ENCODE measurements at places on chromosomes 12 and 14.

- no peak for DNase-seq
Observed at GRCh38 chr12:131441060-131441396, 269.9 kb upstream of the SFSWAP start.

DNA sequence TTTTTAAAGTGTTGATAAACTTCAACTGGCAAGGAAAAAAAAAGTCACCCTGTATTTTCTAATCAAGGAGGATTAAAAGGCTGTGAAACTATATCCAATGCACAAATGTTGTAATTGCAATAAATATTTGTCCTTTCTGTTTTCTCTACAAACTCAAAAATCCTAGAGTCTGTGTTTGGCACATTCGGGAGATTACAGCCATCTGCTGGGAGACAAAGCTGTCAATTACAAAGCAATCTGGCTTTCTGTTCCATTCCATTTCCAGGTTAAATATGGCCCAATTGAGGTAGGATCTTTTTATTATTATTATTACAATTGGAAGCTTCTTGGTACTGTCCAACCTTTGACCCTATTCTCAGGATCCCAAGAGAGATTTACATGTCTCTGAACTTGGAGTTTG lies 295.9 kb downstream of the DIO2 start:
- no peak for DNase-seq

- DNase-seq = no peak
Observed at GRCh38 chr12:96104566-96104965, 69.2 kb upstream of the LTA4H start.

- DNase-seq = no peak
Observed at GRCh38 chr12:106645465-106646330, 62.9 kb downstream of the RFX4 start.

DNA sequence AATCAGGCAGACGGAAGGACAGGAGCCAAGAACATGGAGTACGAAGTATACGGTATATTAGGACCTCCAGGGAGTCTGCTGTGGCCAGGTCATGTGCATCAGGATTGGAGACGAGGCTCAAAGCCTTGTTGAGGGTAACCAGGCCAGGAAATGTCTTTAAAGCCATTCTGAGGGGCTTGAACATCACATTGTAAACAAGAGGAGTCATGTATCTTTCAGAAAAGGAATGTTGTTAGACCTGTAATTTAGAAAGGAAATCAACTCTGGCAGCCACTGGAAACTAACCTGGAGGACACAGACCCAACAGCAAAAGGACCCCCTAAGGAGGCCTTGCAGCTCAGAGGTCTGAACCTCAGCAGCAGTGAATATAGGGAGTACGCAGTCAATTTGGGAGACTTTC lies 7.5 kb downstream of the MAP3K9 start:
- no peak for DNase-seq

GRCh38 chr12:40253936-40254335 lies 29.1 kb downstream of the LRRK2 start:
- peak; percentile 72 for DNase-seq

DNA sequence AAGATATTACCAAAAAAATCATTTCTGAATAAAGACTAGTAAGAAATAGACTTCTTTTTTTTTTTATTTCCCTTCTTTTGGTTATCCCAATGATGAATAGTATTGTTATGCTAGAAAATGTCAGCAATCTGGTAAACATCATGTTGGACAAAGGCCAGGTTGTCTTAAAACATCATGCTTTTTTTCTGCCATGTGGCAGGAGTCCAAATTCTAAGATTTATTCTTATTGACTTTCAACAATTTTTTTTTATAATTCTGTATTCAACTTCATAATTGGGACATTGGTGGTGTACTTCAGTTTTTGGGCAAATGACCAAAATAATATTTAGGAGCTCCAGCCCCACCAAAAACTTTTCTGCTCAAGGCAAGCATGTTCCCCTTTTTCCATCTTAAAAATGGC lies 10.5 kb downstream of the DCN start:
- DNase-seq = no peak

DNA sequence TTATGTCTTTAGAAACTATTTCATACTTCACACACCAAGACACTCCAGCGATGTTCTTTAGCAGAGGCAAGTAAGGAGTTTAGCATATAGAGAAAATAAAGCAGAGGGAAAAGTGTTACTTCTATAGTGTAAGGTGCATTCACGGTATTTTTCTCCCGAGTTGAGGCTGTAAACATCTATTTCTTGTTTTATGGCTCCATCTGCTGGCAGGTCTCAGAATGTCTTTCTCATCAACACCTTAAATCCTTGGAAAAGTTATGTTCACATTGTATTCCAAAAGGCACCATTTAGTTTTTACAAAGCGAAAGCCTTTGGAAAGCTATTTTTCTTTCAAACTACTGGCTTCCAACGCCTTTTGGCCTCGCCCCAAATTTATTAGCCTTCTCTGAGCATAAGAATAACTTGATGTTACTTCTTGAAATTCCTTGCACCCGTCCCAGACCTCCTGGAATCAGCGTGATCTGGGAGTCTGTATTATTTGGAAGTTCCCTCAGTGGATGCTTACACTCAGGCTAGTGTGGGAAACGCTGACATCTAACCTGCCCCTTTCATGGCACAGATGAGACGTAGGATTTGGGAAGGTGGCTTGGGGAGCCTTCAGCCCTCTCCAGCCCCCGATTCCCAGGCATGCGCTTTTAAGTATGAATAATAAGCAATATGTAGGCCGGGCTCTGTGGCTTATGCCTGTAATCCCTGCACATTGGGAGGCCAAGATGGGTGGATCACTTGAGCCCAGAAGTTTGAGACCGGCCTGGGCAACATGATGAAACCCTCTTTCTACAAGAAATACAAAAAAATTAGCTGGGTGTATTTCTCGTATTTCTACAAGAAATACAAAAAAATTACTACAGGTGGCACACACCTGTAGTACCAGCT lies 1.9 kb upstream of the PIWIL1 start:
- DNase-seq = peak; percentile 16

DNA sequence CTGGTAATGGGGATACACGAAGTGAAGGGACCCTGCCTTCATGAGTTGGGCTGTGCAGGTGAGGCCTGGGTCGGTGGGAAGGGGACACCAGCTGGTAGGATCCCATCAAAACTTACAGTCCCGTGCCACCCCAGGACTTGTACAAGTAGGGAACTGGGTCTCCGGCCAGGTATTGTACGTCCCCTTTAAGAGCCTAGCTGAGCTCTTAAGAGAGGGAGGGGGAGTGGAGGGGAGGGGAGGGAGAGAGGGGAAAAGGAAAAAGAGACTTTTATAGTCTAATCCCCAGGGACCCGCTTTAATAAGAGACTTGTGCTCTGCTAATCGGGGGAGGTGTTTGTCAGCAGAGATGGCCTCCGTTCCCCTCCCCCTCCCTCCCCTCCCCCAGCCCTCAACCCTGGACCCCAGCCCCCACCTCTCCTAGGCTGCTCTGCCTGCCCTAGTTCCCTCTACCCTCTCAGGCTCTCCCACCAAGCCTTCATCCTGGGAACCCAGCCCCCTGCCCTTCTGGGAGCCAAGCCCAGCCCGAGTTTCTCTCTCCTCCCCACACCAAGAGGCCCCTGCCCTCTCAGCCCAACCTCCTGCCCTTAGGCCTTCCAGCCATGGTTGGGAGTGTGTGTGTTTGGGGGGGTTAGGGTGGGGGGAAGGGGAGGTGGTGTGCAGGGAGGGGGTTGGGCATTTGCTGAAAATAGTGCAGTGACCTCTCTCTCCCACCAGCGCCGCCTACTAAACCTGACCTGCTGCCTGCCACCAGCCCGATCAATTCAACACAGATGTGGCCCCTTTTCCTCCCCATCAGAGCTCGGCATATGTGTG lies 2.6 kb downstream of the GDF11 start:
- DNase-seq = no peak

GRCh38 chr14:104576232-104576969 lies 3.2 kb upstream of the C14orf180 start:
- no peak for DNase-seq

DNA sequence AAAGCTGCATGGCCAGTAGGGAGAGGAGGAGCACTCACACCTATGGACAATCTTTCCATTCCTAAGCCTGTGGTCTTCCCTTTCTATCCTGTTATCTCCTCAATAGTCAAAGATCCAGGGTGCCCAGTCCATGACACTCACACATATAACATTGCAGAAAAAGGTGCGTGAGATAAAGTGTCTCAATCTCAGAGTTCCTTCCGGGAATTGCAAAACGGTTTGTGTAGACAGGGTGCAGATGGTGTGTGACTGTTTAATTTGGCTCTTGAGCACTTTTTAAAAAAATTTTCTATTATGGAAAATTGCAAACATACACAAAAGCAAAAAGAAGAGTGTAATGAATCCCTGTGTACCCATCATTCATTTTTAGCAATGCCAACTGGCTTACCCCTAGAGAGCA lies 1493.6 kb downstream of the AACS start:
- no peak for DNase-seq

GRCh38 chr14:89236851-89237250 lies 180.2 kb downstream of the FOXN3 start:
- no peak for DNase-seq

- peak; percentile 94 for DNase-seq
Observed at GRCh38 chr12:105204916-105205315, 31.1 kb downstream of the APPL2 start.

DNA sequence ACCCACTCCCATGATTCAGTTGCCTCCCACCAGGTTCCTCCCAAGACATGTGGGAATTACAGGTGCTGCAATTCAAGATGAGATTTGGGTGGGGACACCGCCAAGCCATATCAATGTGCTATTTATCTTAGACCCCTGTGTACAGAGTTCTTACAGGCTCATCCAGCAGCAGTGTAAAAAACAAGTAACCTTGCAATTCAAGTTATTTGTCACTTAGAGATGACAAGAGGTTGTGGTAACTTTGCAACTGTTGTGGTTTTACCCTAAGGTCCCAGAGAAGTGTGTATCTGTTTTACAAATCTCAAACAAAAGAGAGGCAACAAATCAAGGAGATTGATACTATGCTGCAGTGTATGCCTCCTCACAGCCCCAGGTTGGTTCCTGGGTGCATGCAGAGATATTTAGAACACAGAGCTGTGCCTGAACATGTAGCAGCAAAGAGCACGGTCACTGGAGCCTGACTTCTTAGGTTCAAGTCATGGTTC lies 11.5 kb upstream of the HELB start:
- no peak for DNase-seq

- DNase-seq = no peak
Observed at GRCh38 chr12:81610955-81611889, 147.9 kb downstream of the PPFIA2 start.

GRCh38 chr12:29725587-29726320 lies 58.0 kb downstream of the TMTC1 start:
- no peak for DNase-seq

DNA sequence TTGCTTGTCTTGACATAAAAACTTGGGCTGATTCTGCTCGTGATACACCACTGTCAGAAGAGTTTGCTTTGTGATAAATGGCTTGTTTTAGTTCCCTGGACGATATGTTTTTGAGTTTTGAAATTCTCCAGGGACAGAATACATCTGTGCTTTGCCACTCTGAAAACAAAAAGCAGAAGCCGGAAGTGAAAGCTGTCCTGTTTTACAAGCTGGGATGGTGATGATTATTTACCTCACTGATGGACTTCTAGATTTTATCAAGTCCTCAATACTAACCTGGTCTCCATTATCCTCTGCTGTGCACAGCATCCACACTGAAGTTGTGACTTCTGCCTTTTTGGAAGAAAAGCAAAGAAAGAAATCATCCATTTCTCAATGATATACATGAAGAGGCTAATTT lies 251.6 kb downstream of the TRHDE start:
- DNase-seq = no peak

- DNase-seq = no peak
Observed at GRCh38 chr12:50397117-50397650, 775 bp upstream of the FAM186A start.

DNA sequence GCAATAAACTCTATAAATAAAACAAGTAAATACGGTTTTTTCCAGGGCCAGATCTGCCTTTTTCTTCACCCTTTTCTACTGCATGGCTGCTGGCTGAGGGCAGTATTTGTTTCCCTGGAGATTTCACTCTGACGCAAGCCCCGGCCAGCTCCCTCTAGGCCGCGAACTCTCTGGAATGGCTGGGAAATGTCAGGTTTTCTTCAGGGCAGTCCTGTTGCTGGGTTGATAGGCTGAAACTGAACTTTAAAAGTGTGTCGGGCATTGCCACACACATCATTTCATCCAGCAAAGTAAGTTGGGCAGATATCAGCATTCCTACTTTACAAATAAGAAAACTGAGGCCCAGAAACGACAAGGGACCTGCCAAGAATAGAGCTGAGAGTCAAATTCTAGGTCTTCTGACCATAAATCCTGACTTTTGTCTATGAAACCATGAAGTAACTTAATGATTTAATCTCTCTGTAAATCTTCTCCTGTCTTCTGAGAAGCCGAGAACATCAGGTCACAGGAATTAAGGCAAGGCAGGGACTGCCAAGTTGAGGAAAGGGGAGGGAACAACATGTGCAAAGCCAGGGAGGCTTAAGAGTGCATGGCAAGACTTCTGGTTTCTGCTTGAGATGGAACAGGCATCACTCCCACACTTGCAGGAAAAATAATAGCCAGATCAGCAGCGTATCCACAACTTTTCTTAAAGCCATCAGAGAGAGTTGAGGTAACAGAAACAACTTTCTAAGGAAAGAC lies 205.0 kb upstream of the CCDC196 start:
- DNase-seq = no peak

GRCh38 chr14:89425931-89426330 lies 8.9 kb upstream of the FOXN3 start:
- DNase-seq = peak; percentile 82

GRCh38 chr12:18998343-18999261 lies 130.9 kb upstream of the PLEKHA5 start:
- DNase-seq = peak; percentile 11

All from stromal cell of bone marrow (primary cell).